Stimulated activated CD4-positive, alpha-beta T cell treated with anti-CD3 and anti-CD28 coated beads, Interleukin-15, amount 100 ng/mL, for 48 hours (primary cell): ENCODE measurements at places on chromosomes 1 and 21.

GRCh38 chr1:57013522-57013921 lies 47.7 kb upstream of the C8B start:
- no peak for DNase-seq

GRCh38 chr1:202498542-202498941 lies 150.0 kb downstream of the PPP1R12B start:
- DNase-seq: no peak

DNA sequence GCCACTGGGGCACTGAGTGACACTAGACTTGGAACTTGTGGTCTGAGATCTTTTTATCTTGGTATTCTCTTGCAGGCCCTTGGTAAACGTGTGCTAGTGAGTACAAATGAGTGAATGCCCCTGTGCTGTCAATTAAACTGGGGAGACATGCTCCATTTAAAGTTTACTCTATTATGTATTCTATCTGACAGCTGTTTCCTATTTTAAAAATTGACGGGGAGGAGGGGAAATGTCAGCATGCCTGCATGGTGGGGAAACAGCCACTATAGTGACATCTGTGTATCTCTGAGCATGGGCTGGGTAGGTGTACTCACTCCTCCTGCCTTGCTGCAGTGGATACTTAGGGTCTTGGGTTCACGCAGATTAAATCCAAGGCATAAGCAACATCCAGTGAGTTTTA lies 59.0 kb upstream of the IKBKE start:
- no peak for DNase-seq

- DNase-seq: no peak
Measured at GRCh38 chr1:178684542-178685000, 40.5 kb upstream of the RALGPS2 start.

DNA sequence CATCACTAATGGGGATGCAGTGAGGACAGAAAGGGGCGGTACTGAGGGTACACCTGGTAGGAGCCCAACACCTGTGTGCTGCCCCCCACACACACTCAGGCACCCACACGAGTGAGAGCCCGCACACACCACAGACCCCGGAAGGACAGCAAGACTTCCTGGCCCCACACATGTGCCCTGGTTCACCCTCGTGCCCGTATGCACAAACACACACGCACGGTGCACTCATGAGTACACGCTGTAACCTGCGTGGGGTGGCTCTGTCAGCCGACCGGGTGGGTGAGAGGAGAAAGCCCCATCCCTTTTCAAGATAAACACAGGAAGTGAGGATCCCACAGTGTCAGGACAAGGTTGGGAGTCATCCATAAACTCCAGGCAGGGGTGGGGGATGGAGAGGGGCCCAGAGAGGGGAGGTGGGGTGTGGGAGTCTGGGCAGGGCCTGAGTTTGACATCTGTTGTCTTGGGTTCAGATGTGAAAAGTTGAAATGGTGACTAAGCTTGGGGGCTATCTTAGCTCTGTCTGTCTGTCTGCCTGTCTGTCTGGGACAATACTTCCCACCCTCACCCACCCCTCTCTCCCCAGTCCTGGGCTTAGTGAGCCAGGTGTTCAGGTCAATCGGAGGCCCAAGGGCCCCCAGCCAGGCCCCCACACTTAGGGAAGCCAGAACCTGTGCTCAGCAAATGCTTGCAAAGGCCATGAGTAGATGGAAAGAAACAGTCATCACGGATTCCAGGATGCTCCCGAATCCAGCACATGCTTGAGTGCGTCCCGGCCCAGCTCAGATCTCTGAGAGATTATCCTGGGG lies 119.8 kb upstream of the ZBTB40 start:
- DNase-seq: no peak

GRCh38 chr21:42414928-42415769 lies 11.4 kb downstream of the UBASH3A start:
- peak; percentile 95 for DNase-seq

DNA sequence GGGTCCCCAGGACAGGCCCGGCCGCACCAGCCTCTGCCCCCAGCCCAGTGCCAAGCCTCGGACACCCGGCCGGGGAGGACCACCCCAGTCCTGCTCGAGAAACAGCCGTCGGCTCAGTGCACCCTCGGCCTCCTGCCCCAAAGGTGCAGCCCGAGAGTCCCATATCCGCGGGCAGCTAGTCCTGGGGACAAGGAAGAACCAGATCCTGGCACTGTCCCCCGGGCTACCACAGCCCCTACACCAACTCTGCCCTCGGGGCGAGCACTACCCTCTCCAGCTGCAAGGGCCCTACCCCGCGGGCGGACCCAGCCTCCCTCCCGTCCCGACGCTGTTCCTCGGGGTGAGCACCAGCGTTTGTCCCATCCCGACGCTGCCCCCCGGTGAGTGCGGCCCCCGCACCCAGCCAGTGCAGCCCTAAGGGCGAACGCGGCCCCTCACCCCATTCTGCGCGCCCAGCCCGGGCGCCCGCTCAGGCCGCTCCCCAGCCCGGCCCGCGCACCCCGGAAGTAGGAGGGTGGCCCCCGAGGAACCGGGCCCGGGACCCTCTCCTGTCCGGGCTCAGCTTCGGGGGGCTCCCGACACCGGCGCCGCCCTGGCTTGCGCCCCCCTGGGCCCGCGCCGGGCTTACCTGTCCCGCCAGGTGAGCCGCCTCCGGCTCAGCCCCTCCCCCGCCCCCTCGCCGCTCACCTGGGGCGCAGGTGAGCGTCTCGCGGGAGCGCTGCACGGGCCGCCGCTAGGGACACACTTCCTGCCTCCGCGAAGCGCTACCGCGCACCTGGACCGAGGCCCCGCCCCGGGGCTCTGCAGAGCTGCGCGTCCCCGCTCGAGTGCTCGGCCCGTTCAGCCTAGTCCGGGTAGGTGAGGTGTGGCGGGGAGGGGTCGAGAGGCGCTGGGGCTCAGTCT lies at the start of gene KDF1:
Gene KDF1 (minus strand): TSS at position 747 of the 903 bp plus-strand sequence. CDS start 8,088 bp downstream, outside the sequence.
- DNase-seq: peak; percentile 25

DNA sequence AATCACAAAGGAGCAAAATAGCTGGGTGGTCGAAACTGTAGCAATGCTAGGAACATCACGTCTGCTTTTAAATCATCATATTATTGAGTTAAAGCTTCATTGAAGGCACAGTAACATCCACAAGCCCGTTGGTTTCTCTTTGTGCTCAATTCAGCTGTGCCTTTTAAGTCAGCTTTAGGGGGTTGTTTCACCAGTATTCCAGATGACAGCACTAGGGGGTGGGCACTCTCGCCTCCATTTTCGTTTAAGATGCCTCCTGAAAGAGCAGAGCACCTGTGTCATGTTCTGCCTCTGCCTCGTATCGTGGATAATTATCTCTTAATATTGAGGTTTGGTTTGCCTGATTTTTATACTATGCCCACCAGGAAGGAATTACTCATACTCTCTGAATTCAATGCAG lies 139.8 kb upstream of the PTBP2 start:
- no peak for DNase-seq

DNA sequence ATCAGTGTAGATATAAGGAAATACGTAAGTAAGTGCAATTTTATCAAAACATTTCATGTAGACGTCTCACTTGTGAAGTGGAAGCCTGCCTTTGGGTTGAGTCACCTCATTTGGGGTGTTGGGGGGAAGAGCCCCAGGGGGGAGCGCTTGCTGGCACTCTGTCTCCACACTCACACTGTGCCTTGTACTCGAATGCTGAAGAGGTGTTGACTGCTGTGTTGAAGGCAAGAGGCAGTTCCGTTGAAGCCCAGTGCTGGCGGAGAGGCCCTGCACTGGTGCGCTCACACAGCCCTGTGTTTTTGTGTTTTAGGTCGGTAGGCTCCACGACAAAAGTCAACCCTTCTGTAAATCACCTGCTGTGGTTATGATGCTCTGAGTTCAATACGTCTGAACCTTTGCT lies 131.9 kb upstream of the COL6A1 start:
- no peak for DNase-seq

GRCh38 chr1:43044572-43045361 lies 86.1 kb upstream of the SLC2A1 start:
- no peak for DNase-seq

DNA sequence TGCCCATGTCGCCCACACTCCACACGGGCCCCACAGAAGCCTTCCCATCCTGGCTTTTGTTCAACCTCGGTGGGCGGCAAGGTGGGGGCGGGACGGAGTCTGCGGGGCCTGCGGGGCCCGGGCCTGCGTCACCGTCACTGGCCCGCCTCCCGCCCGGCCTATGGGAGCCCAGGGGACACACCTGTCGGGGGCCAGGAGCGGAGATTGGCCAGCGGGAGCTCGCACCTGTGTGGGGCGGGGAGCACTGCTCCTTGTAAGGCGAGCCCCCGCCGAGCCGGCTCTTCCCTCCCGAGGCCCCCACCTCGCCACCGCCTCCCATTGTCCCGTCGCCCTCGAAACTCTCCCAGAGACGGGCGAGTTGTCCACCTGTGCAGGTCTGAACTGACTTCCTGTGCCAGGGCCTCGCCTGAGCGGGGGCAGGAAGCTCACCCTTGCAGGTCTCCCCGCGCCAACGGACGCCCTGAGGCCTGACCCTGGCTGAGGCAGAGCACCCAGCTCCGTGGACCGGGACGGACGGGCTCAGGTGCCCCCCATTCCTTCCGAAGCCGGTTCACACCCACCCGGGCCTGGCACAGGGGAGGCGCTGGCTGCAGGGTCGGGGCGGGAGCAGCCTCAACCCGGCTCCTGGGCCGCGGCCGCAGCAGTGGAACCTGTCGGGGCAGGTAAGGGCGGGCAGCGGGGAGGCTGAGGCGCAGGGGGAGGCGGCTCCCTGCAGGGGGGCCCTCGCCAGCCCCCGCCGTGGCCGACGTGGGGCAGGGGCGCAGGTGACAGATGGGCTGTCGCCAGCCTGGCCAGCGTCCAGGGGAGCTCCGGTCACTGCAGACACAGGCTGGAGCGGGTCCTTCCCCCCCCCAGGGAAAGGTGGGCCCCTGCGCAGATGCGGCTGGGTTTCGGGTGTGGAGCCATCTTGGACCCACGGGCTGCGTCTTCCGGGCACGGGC lies 10.8 kb upstream of the TTLL10 start:
- no peak for DNase-seq

DNA sequence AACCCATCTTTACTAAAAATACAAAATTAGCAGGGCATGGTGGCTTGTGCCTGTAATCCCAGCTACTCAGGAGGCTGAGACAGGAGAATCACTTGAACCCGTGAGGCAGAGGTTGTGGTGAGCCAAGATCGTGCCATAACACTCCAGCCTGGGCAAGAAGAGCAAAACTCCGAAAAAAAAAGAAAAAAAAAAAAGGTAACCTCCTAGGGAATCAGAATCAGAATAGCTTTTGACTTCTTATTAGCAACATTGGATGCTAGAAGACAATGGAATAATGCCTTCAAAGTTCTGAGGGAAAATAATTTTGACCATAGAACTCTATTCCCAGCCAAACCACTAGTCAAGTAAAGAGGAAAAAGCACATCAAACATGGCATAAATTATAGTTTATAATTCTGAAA lies 60.9 kb downstream of the LMO4 start:
- DNase-seq: no peak

GRCh38 chr1:155206891-155207805 lies 549 bp downstream of the THBS3 start:
- DNase-seq: peak; percentile 78

GRCh38 chr1:203186091-203186445 lies 436 bp downstream of the CHI3L1 start:
- DNase-seq: no peak

DNA sequence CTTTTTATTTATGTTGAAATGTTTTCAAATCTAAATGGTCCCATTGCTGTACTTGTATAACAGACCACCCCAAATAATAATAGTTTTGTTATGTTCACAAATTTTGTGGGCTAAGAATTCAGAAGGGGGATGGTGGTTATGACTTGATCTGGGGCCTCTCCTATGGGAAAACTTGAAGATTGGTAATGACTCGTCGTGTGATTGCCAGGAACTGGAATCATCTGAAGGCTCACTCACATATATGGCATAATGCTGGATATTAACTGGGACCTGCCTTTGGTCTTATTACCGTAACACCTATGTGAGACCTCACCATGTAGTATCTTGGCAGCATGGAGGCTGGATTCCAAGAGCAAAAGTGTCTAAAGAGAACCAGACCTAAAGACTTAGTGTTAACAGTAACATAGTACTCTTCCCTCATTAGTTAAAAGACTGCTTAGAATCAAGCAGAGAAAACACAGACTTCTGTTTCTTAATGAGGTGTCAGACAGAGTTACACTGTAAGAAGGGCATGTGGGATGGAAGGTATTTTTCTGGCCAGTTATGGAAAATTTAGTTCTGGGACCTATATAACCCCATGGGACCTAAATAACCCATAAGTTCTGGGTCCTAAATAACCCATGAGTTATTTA lies 11.9 kb downstream of the LYPLAL1 start:
- no peak for DNase-seq

DNA sequence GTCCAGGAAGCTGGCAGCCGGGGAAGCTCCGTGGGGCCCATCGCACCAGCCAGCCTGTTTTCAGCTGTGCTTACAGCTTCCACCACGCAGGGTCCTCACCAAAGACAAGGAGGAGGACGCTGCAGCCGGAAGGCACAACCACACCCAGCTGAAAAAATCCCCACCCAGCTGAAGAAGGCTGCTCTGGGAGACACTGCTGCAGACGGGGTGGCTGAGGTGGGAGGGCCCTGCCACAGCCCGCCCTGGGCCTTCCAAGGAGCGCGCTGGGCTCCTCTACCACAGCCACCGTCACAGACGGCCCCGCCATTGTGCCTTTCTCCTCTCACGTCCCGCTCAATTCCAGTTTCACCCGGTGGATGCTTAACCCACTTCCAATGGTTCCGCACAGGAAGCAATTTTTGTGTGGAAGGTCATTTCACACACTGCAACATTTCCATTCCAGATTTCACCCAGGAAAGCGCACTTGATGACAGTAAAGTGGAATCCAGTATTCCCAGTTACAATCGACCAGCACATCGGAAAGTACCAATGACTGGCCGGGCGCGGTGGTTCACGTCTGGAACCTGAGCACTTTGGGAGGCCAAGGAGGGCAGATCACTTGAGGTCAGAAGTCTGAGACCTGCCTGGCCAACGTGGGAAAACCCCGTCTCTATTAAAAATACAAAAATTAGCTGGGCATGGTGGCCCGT lies 47.9 kb downstream of the NPHP4 start:
- DNase-seq: no peak

DNA sequence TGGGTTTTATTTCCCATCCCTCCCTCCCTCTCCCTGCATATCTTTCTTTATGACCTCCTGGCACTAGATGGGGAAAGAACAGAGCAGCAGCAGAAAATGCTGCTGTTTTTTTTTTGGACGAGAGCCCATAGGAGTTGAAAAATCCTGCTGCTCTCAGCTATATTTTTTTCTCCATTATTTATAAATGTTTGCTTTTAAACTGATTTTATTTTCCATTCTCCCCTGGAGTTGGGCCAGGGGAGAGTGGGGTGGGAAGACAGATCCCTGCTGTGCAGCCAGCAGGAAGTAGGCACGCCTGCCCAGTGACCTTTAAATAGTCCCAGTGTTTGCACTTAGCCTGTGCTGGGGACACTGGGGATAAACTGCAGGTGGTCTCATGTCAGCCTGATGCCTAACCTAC lies 17.4 kb downstream of the SFT2D2 start:
- no peak for DNase-seq

DNA sequence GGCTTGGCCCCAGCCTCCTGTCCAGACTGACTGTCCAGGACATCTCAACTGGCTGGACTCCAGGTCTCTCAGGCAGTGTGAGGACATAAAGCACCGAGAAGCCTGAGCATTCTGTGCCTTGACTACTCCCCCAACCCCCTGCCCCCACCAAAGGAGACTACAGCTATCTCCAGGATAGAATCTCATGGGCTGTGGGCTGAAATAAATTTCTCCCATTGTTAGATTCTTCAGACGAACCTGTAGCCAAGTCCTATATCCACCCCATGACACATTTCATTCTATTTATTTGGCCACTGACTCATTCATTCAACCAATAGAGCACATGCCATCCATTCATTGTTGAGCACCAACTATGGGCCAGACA lies 11.4 kb downstream of the VWA5B1 start:
- DNase-seq: no peak

GRCh38 chr1:9332513-9333143 lies 39.9 kb downstream of the SPSB1 start:
- DNase-seq: no peak
